CD4-positive, CD25-positive, alpha-beta regulatory T cell (primary cell): ENCODE measurements at places on chromosomes 3 and 15.

GRCh38 chr3:188125076-188125475, 28.9 kb upstream of the LPP start:
- no peak for DNase-seq

- DNase-seq = no peak
Measured at GRCh38 chr15:66715181-66715624, 13.2 kb downstream of the SMAD6 start.

DNA sequence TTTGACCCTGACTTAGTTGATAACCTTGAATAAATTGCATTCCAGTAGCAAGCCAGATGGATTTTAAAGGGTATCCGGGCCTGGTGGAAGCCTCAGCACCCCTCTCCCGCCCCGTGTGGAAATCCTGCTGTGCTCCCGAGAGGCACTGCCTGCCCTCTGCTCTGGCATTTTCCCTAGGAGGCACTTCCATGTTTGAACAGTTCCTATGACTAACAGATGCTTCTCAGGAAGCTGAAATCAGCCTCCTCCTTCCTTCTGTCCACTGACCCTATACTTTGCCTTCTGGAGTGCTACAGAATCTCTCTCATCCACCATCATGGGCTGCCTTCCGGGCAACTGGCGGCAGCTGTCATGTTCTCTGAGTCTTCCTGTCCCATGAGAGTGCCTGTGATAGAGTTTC, 90.8 kb downstream of the GABRG3 start:
- DNase-seq = no peak

- no peak for DNase-seq
Measured at GRCh38 chr15:35595656-35596055, 49.7 kb upstream of the DPH6 start.

- DNase-seq = no peak
Measured at GRCh38 chr3:195559723-195560409, 16.7 kb upstream of the PPP1R2 start.

DNA sequence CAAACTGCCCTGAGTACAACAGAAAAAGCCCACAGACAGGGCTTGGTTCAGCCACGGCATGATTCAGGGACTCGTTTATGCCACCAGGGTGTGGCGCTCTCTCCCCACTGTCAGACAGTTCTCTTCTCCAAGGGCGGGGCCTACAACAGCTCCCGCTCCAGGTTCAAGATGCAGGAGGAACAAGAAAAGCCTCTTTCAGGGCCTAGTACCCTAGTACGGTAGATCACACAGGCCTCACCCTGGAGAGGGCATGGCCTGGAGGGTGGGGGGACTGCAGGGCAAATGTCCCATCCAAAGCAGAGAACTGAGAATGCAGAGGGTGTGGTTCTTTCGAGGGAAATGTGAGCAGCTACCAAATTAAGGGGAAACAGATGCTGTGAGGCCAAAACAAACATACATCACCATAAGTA, 12.0 kb downstream of the MESD start:
- DNase-seq = peak; percentile 11

DNA sequence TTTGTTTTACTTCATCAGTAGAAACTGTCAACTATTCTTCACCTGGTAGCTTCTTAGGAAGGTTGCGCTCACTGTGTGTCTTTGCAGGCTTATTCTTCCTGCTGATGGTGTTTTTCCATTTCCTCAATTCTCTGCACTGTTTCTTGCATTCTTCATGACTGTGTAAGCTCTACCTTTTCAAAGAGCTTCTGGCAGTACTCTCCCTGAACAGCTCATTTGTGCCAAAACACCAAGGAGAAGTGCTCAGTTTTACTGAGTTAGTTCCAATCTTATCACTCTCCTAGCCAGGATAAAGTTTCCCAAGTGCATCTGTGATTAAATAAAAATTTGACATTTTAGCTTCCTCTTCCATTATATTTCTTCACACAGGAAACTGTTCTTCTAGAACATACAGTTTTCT, 339.8 kb downstream of the EPHA3 start:
- DNase-seq = no peak

DNA sequence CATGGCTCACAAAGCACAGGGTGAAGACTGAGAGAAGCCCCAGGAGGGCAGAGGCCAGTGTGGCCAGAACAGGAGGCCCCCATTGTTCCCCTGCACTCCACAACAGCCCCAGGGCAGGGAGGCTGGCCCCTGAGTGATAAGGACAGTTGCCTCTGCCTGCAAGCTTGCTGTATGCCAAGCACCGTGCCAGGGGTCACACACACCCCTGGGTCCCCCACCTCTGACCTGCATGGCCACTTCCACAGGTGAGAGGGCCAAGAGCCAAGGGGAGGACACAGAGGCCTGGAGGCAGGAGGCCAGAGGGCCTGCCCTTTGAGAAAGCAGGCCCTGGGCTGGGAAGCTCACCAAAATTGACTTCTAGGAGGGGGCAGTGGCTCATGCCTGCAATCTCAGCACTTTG, 23.7 kb downstream of the ATRIP start:
- DNase-seq = no peak

DNA sequence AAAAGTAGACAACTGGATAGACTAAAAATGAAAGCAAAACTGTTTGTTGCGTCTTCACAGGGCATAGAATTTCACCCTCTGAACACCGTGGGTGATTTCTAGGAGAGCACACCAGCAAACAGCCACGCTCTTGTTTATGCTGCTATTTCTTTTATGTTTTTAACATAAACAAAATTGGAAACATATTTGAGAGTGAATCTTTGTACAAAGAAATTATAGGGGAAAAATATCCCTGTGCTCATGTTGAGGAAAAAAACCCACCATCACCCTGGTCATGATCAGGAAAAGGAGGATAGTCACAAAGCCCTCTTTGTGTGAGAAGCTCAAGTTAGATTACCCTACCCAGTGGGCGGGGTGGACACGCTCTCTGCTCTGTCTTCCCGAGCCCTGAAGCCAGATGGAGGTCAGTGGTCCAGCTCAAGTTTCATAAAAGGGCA, 313.3 kb downstream of the SATB1 start:
- peak; percentile 37 for DNase-seq

DNA sequence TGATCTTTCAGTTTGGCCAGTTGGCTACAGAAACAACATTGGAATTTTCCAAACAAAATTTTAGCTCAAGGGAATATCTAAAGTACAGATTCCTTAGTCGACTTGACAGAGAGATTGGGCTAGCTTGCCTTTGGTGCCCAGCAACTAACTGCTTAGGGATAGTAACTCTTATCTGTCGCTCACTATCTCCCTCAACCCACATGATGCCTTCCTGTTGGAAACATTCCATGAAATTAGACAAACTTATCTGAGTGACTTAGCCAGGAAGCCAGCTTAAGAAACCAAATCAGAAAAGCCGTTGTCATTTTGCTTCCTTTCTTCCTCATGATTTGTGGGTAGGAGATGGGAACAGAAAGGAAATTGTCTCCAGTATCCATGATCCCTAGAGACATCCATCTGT, 791.2 kb downstream of the AGBL1 start:
- no peak for DNase-seq
